ENCODE measurements at places on chromosomes 3 and 15. TPM values are rescaled to one million over a fixed set of nuclear protein-coding genes. Genes with fewer than 3 reads are reported as not detected.
A peak's percentile ranks its signal among the peaks of the same experiment; 100 is the strongest.

GRCh38 chr3:155488671-155489070, 195.2 kb upstream of the STRIT1 start:
- H3K4me1 ChIP-seq: no peaks in the 10 kb centered on the region
- H3K36me3 ChIP-seq: no peaks in the 10 kb centered on the region
- no peak for DNase-seq
- H3K4me3 ChIP-seq: no peak overlapping the region
- H3K27me3 ChIP-seq: no peaks in the 10 kb centered on the region

DNA sequence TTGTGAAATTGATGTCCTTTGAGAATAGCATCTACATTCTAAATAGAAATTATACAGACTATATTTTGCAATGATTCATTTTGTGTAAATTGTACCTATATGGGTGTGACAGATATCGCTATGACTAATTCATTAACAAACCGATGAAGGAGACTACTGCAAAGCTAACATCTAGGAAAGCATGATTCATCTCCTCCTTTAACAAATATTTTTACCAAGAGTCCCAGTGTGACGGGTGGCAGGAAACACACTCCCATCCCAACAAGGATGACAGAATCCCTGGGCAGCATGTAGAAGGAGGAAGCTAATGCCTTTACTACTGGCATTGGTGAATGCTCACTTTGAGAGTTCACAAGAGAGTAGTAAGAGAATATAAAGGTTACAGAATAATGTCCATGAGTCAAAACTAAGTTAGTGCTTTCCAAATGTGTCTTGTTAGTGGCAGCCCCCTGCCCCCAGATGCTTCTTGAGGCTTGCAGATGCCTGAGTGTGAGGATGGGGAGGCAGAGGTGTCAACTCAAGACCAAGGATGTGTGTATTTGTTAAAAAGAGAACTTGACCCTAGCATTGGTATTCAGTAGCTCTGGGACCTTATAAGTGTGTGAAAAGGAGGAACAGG, 180.6 kb downstream of the FMN1 start:
- H3K4me3 ChIP-seq: no peak overlapping the region
- H3K36me3 ChIP-seq: no peaks in the 10 kb centered on the region
- no peaks in the 10 kb centered on the region for H3K27me3 ChIP-seq

MUSTN1 gene
- 0.66 TPM for total RNA-seq

- peaks cover 59% of the 10 kb centered on the region for H3K4me1 ChIP-seq
- H3K27me3 ChIP-seq: no peaks in the 10 kb centered on the region
- H3K4me3 ChIP-seq: peak within 1 kb of the TSS; percentile 58
Observed at GRCh38 chr3:160676547-160677303, at the start of gene ARL14. TSS of gene ARL14 (plus strand) at chr3:160677160. CDS start at chr3:160677347, 187 bp downstream.

DNA sequence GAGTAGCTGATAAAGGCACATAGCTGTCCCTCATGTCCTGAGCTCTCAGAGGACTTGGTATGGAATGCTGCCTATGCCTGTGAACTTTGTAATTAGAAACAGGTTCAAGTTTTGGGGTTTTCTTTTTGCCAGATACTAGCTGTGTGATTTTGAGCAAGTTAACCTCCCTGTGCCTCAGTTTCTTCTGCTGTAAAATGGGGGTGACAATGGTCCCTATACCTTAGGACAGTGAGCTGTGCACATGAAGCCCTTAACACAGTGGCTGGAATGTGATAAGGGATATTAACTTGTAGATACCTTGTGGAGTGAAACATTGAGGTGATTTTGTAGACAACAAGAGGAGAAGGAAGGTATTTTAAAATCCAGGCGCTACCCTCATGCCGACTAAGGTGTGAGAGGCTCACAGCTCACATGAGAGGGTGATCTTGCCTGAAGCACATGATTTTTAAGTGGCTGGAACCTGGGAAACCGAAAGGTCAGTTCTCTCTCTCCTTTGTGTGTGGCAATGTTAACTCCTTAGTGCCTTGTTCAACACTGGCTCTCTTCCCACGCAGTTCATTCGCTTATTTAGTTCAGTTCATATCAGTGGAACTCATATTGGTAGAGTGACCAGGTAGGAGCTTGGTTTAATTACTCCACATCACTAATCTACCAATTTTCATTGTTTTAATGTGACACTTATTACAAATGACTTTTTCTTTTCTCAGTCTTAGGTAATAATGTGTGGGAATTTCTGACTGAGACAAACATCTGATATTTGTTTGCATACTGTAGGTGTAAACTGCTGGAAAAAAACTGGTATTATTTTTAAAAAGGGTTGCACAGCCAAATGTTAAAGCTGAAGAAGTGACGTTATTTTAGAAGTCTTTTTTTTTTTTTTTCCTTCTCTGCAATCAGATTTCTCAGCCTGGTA, 236.2 kb downstream of the ITPR1 start:
- peaks cover 16% of the 10 kb centered on the region for H3K4me1 ChIP-seq
- H3K27me3 ChIP-seq: no peaks in the 10 kb centered on the region
- no peak for DNase-seq

DNA sequence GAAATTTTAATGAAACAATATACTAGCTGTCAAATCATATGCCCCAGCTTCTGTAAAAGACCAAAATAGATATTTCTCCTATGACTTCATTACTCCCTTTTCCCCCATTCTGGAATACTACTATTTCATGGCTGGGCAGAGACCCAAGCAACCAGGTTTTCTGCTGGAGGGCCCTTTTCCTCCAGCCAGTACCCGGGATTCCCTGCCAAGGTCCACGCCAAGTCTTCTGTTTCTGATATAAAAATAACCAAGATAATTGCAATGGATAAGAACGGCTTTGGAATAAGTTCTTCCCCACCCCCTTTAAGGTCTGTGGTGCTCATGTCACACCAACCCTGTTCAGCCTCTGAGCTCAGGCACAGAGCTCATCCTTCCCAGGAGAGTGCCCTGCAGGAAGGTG, 17.2 kb upstream of the NMNAT3 start:
- no peak overlapping the region for H3K4me3 ChIP-seq
- H3K27me3 ChIP-seq: no peaks in the 10 kb centered on the region
- no peaks in the 10 kb centered on the region for H3K36me3 ChIP-seq
- no peak for DNase-seq
- no peak overlapping the region for H3K27ac ChIP-seq

GRCh38 chr3:137325170-137325569, 367.4 kb downstream of the IL20RB start:
- DNase-seq: no peak
- no peaks in the 10 kb centered on the region for H3K27me3 ChIP-seq
- no peak overlapping the region for H3K4me3 ChIP-seq
- H3K36me3 ChIP-seq: no peaks in the 10 kb centered on the region

GRCh38 chr15:64461721-64462162, 1.4 kb downstream of the ZNF609 start:
- H3K27ac ChIP-seq: peak overlapping the region; percentile 8
- H3K27me3 ChIP-seq: no peaks in the 10 kb centered on the region
- no peak for DNase-seq

DNA sequence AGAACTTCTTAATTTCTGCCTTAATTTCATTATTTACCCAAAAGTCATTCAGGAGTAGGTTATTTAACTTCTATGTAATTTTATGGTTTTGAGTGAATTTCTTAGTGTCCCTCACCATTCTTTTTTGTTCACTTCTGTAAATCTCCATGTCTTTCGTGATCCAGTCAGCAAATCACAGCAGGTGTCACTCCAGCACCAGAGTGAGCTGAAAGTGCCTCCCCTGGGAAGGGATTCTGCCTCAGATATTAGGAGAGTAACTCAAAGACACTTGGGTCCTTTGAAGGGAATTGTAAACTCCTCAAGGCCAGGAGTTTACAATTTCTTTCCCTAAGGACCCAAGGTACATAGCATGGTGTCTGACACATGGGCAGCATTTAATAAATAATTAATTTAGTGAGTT, 207.6 kb upstream of the AZI2 start:
- H3K27ac ChIP-seq: no peak overlapping the region
- no peak for DNase-seq
- no peak overlapping the region for H3K4me3 ChIP-seq
- H3K36me3 ChIP-seq: no peaks in the 10 kb centered on the region
- no peaks in the 10 kb centered on the region for H3K4me1 ChIP-seq

GRCh38 chr3:183591881-183592521, 36.5 kb upstream of the KLHL6 start:
- no peaks in the 10 kb centered on the region for H3K36me3 ChIP-seq
- no peak overlapping the region for H3K4me3 ChIP-seq
- 0 out of 2 replicates have a peak, but pooled peaks cover 3% of the 10 kb centered on the region for H3K27me3 ChIP-seq
- peak; percentile 29 for DNase-seq
- no peaks in the 10 kb centered on the region for H3K4me1 ChIP-seq

DNA sequence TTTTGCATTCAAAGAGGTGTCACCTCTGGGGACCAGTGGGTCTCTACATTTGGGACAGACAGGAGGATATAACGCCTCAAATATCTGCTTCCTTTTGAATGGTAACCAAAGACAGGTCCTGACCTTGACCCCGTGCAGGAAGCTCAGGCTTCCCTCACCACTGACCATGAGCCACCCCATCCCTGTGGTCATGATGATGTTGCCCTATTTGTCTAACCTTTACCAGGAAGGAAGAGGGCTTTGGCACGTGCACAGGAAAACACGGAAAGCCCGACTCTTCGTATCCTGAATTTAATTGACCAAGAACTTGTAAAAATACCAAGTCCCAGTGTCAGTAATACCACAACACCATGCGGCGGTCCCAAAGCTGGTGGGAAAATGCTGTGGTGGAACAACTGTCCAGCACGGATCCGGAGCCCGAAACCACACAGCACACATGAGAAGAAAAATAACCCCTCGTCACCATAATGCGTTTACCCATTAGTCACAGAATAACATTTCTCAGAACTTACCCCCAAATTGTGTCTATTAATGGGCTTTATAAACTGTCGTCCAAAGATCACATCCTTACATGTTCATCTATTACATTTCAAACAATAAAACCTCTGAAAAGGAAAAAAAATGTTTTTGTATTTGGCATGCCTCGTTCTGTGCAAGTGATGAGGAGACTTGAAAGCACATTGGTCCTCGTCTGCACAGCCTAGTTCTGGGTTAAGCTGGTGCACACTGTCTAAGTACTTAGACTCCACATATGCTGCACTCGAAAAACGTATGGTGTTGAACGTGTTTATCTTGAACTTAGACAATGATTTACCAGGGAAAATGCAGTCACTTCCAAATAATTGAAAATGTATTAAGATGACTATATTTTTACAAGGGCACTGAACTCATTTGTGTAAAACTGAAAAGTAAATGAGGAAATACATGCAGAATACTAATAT, 118.9 kb upstream of the IGF1R start:
- no peak overlapping the region for H3K27ac ChIP-seq
- H3K4me1 ChIP-seq: no peaks in the 10 kb centered on the region
- DNase-seq: no peak
- H3K4me3 ChIP-seq: no peak overlapping the region
- no peaks in the 10 kb centered on the region for H3K36me3 ChIP-seq
- H3K27me3 ChIP-seq: peaks cover 53% of the 10 kb centered on the region

HYAL1 gene
- 0.23 TPM for total RNA-seq

ALG3 gene
- total RNA-seq: 65.9 TPM

DNA sequence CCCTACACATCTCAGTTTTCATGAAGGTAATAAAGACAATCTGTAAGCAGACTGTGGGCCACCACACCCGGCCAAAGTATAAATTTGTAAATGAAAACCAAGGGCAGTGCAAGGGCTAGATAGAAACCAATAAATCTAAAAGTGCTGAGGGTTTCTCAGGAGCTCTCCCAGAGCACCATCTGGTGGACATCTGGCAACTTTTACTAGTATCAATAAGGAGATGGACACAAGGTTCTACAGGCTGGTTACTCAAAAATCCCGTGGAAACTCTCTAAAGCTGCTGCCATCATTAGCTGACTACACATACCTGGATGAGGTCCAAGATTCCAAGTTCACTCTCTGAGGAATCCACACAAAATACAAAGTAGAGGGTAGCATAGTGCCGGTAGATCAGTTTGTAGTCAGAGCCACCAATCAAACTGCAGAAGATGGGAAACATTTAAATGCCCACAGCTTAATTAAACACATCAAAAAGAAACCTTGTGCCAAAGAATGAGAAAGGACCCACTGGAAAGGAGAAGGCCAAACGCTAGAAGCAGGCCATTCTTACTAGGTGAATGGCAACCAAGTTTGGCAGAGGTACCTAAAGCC, 5.5 kb downstream of the AP3S2 start:
- 0 out of 2 replicates have a peak overlapping the region, but pooled peaks have one; percentile 2 for H3K27ac ChIP-seq
- H3K4me1 ChIP-seq: peaks cover 13% of the 10 kb centered on the region
- H3K4me3 ChIP-seq: no peak overlapping the region
- DNase-seq: peak; percentile 82
- no peaks in the 10 kb centered on the region for H3K27me3 ChIP-seq

- H3K27me3 ChIP-seq: no peaks in the 10 kb centered on the region
- H3K36me3 ChIP-seq: no peaks in the 10 kb centered on the region
- no peak overlapping the region for H3K4me3 ChIP-seq
- peaks cover 27% of the 10 kb centered on the region for H3K4me1 ChIP-seq
Observed at GRCh38 chr3:32614956-32615355, 44.3 kb upstream of the DYNC1LI1 start.

- H3K4me1 ChIP-seq: peaks cover 17% of the 10 kb centered on the region
- peak overlapping the region; percentile 56 for H3K4me3 ChIP-seq
- DNase-seq: peak; percentile 60
Observed at GRCh38 chr15:89936786-89937265, 24.1 kb upstream of the ARPIN start.

- H3K4me3 ChIP-seq: peak overlapping the region; percentile 100
- H3K27me3 ChIP-seq: no peaks in the 10 kb centered on the region
- peaks cover 30% of the 10 kb centered on the region for H3K36me3 ChIP-seq
- peaks cover 42% of the 10 kb centered on the region for H3K4me1 ChIP-seq
- no peak for DNase-seq
Observed at GRCh38 chr15:90201944-90202375, 830 bp downstream of the SEMA4B start.

GRCh38 chr3:177250151-177250550, 52.9 kb upstream of the TBL1XR1 start:
- peaks cover 6% of the 10 kb centered on the region for H3K4me1 ChIP-seq
- H3K27ac ChIP-seq: no peak overlapping the region
- H3K27me3 ChIP-seq: no peaks in the 10 kb centered on the region
- H3K36me3 ChIP-seq: no peaks in the 10 kb centered on the region

- H3K4me1 ChIP-seq: no peaks in the 10 kb centered on the region
- H3K4me3 ChIP-seq: no peak overlapping the region
- H3K36me3 ChIP-seq: no peaks in the 10 kb centered on the region
- no peak for DNase-seq
Observed at GRCh38 chr3:182702216-182702615, 91.1 kb upstream of the ATP11B start.

GRCh38 chr3:83457551-83457950, 1501.2 kb upstream of the CADM2 start:
- no peak for DNase-seq
- H3K27ac ChIP-seq: no peak overlapping the region
- H3K4me3 ChIP-seq: no peak overlapping the region

SLC9C1 gene
- not detected for total RNA-seq

SLC28A2 gene
- total RNA-seq: not detected

DNA sequence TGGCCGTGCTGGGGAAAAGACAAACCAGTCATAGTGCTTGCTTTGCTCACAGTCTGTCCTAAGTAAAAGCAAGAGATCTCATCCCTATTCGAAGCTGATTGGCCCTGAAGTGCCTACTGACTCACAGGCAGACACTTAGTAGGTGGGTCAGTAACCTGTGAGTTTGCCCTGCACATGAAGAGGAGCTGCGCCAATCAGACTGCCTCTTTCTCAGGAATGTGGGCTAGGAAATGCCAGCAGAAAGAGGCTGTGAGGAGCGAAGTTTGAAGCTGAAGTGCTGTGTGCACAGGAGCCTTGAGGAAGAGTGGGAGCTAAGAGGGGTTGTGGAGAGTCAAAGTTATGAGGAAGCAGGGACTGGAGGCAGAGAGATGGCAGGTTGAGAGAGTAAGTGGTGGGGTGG, 126.8 kb downstream of the IL20RB start:
- H3K27me3 ChIP-seq: peaks cover 18% of the 10 kb centered on the region

- peak; percentile 36 for DNase-seq
- H3K4me3 ChIP-seq: no peak overlapping the region
- H3K4me1 ChIP-seq: peaks cover 2% of the 10 kb centered on the region
- H3K36me3 ChIP-seq: peaks cover 9% of the 10 kb centered on the region
Observed at GRCh38 chr15:40272485-40273056, 10.3 kb downstream of the ANKRD63 start.

GP5 gene
- not detected for total RNA-seq

GRCh38 chr3:129504471-129505100, 23.9 kb upstream of the RHO start:
- DNase-seq: no peak
- peaks cover 6% of the 10 kb centered on the region for H3K4me1 ChIP-seq
- no peak overlapping the region for H3K4me3 ChIP-seq

Data from PC-3 (cell line).